ENCODE measurements at places on chromosomes 6 and 20.

DNA sequence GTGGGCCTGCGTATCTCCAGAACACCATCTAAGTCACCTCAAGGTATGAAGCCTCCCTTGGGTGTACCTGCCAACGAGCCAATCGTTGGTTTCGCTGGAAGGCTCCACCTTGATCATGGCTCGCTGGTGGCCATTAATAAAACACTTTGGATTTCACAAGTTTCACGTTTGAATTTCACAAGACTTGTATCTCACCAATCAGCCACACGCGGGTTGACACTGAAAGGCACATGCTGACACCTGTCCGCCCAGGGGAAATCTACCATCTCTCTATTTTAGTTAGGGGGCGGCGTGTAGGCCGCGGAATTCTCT, 586 bp upstream of the HMGA1 start:
- DNase-seq, result peak; percentile 33

DNA sequence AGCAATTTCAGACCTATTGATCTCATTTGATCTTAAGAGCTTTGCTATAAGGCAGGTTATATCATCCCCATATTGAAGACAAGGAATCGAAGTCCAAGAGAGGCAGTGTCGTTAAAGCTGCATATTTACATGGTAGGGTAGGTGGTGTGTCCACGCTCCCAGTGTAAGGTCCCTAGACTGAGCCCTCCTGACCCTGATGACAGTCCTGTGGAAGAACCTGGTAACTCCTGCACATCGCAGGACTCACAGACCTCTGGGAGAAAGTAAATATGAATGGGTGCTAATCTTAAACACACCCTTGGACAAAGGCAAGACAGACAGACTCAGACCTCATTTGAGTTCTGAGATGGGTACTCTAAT, 602 bp upstream of the HLA-DPB1 start:
- no peak for DNase-seq

DNA sequence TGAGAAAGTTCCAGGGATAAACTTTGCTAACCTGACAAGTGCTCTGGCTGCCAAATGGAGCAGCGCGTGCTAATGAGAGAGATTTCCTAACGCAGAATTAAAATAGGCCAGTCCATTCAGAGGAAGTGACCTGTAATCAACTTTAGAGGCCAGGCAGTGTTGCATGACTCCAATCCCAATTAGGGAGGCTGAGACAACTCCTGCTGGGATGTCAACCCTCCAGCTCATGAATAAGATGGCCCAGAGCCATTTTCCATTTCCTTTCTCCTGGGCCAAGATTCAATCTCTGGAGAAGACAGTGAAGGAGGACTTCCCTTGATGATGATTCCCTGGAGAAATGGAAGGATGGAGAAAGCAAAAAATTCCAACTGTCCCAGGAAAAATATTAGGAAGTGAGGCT, 241.5 kb upstream of the RNF24 start:
- DNase-seq, result peak; percentile 49

GRCh38 chr6:52617087-52617486, 40.2 kb upstream of the TRAM2 start:
- DNase-seq, result no peak

- no peak for DNase-seq
Measured at GRCh38 chr6:17022604-17023003, 79.2 kb upstream of the STMND1 start.

- no peak for DNase-seq
Measured at GRCh38 chr6:132275066-132275970, 126.0 kb downstream of the MOXD1 start.

DNA sequence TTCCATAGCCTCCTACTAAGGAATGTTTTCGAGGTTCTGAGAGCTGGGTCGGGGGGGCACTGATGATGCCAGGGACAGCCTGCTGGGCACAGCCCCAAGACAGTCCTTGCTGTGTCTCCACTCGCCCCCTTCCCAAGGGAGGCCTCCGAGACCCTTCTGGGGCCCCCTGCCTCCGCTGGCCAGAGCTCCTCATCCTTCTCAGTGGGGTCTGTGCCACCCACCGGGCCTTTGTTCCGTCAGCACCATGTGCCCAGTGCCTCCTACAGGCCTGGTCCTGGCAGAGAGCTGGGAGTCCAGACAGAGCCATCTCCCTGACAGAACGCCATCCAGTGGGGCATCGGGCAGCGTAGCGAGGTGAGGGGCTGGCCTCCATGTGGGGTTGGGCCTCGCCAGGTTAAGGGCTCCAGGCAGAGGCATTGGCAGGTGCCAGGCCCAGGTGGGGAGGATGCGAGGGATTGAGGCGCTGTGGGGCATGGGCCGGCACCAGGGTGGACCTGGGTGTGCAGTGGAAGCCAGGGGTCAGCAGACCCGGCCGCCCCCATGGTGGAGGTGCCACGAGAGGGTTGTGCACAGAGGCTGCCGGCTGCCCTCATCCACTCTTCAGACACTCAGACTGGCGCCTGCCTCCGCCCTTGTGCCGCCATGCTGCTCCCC, 13.3 kb downstream of the RBM38 start:
- DNase-seq, result no peak

GRCh38 chr6:105628156-105628860, 225.4 kb upstream of the PREP start:
- DNase-seq, result no peak

- DNase-seq, result peak; percentile 67
Measured at GRCh38 chr6:73523434-73524123, 2.7 kb upstream of the EEF1A1 start.

DNA sequence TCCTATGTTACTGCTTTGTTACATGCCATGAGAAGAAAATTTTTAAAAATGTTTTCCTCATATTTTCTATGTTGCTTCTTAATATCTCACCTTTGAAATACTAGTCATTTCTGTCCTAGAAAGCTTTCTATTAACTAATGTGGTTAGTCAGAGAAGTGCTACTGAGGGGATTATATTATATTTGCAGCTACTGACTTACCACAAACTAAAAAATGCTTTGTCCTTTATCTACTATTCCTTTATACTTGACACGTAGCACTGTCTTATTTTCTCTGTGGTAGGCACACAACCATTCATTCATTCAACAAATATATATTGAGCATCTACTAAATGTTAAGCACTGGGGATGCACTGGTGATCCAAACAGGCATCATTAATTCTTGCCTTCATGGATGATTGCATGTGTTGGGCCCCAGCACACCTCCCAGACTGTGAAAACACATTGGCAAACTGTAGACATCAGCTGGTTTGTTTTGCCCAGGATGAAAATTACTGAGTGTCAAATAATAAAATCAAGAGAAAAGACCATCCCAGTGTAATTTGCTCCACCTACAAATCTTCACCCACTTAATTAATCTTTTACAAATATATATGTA, 10.7 kb upstream of the MLIP start:
- no peak for DNase-seq

DNA sequence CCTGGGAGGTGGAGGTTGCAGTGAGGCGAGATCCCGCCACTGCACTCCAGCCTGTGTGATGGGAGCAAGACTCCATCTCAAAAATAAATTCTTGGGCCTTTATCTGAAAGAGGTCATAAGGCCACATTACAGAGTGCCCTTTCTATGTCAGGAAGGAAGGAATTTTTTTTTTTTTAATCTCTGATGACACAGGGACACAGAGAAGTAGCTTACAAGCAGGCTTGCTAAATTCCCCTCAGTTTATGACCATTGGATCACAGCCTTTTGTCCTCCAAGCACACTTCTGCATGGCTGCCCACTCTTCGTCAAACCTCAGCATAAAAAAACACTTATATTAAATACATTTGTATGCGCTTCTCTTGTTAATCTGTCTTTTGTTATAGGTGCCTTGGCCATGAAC, 7.5 kb upstream of the IFNGR1 start:
- DNase-seq, result no peak

DNA sequence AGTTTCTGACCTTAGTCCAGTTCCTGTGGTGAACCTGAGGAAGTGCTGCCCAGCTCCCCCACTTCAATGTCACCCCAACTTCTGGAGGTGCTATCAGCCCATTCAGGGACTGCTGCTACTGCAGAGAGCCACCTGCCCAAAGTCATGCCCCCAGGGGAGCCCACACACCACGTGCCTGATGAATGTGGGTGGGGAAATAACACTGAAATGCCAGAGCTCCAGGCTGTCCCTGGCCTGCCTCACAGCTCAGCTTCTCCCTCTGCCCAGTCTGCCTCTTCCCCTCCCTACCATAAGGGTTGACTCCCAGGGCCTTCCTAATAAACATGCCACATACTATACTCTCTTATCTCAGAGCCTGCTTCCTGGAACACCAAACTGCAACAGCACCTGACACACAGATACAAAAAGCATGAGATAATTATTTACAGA, 276.4 kb upstream of the MOCS1 start:
- DNase-seq, result no peak

GRCh38 chr6:6724539-6725467, 136.3 kb downstream of the LY86 start:
- peak; percentile 88 for DNase-seq

GRCh38 chr6:162976141-162976540, 248.4 kb downstream of the PACRG start:
- no peak for DNase-seq

DNA sequence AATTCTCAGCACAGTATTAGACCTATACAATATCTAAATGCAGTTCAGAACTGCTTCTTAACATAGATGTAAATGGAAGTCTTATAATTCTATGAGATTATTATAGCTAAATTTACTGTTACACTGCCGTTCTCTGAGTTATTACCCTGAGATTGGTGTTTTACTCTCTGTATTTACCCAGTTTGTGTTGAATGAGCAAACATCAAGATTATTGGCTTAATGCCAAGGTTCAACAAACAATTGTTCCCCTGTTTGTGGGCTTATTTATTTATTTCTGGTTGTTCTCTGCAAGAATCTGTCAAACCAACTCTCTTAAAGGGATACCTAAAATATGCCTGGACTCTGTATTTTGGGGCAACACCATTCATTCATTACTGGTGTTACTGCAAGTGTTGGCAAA, 5.2 kb upstream of the STMND1 start:
- no peak for DNase-seq

DNA sequence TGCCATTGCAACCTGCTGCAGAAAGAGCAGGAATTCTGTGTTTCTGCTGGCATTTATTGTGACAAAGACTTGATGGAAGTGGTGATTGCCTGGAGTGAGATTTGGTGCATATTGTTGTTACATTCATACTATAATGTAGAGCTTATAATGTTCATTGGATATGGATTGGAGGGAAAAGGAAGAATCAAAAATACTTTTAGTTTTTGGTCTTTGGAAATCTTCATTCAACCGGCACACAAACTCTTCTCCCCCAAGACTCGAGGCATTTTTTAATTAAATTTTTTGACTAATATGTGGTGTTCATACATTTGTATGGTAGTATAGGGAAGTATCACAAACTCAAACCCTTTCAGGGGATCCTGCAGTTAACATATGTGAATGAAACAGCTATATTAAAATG, 380.8 kb downstream of the DOK5 start:
- no peak for DNase-seq

DNA sequence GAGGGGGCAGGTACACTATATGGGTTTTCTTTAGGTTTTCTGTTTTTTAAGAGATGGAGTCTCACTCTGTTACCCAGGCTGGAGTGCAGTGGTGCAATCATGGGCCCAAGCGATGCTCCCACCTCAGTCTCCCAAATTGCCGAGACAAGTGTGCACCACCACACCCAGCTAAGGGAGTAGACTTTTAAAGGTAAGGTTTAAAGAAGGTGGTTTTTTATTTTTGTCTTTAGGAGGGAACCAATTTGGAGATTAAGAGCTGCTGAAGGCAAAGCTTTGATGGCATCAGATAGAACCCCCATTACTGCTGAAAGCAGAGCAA, 7.9 kb downstream of the SRSF6 start:
- DNase-seq, result no peak

GRCh38 chr6:4649728-4650127, 126.5 kb upstream of the CDYL start:
- DNase-seq, result peak; percentile 49

DNA sequence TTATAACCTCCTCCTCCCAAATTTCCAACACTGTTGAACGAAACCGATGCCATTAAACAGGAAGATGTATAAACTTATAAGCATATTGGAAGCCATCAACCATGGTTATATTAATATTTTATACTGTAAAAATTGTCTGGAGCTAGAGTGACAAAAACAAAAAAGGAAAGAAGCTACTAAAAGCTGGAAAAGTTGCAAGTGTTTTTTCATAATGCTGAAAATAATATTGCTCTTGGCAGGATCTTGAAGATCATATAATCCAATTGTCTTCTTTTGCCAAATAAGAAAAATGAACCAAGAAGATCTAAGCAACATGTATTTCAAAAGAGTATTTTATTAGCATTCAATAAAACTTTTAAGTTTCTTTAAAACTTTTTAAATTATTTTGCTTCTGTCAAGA, 268.9 kb upstream of the HSF2 start:
- no peak for DNase-seq

GRCh38 chr6:149055195-149055899, 262.2 kb upstream of the TAB2 start:
- DNase-seq, result no peak

DNA sequence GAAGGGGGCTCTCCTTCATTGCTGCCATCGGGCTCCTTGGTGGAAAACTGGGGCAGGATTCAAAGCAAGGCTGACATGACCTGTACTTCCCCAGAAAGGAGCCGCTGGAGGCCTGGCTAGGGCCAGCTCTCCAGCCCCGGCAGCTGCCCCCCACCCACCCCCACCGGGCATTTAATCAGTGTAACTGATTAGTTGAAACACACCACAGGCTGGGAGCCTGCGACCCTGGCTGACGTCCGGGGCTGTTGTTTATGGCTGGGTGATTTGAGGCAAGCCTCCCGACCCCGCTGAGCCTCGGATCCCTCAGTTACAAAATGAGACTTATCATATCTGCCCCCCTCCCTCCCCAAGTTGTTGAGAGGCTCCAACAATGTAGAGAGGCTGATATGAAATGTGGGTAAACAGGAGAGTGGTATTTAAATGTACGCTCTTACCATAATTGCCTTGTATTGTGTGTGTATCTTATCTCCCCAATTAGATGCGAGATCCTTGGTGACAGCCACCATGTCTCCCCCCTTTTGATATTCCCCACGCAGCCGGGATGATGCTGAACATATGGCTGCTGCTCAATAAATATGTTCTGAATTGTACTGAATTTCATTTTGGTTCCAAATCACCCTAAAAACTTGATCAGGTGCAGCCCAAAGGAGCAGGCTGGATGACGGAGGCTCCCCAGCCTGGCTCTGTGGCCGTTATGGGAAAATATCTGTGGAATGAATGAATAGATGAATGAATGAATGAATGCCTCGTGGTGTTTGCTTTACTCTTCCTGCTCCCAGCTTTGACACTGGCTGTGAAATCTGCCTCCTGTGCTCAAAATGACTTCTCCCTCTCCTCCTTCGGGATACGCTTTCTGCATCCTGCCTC, 31.8 kb upstream of the APCDD1L start:
- DNase-seq, result no peak

GRCh38 chr6:23647045-23647444, 479.0 kb upstream of the NRSN1 start:
- no peak for DNase-seq

DNA sequence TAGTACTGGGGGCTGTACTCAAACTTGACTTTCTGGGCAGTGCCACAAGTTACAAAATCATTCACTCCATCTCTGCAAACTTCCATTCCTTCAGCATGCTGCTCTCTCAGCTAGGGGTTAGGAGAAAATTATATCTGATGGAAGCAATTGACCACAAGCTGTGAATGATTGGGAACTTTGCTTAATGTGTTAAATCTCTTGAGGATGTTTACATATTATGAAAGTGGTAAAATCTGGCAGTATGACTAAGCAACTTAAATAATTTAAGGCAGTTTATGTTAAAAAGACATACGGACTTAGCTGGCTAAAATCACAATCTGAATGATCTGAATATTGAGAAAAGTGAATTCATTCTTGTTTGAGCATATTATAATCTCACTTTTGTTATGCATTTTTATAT, 415.0 kb downstream of the PHF3 start:
- no peak for DNase-seq

All from GM23248 (cell line).